ENCODE measurements at places on chromosomes 16 and 17.

- H3K27me3 ChIP-seq, result no peaks in the 10 kb centered on the region
- peak overlapping the region; percentile 88 for H3K27ac ChIP-seq
- H3K36me3 ChIP-seq, result peaks cover 33% of the 10 kb centered on the region
Observed at GRCh38 chr17:2406903-2407790, 6.3 kb upstream of the MNT start.

DNA sequence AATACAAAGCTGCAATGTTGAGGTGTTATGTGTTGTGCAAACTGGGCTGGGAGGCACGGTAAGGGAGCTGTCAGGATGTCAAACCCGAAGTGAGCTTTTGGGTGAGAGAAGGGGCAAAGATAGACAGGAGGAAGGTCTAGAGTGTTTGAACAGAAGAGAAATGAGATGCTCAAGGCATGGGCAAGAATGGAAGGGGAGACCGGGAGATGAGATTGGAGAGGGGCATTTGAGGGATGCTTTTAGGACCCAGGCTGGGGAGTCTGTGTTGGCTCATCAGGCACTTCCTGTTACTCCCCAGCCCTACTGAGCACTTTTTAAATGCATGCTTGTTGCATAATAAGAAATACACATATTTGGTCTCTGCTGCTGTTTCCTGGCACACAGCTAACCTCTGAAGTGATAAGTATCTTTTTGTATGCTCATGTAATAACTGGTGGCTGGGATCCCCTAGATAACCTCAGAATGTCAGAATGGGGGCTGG lies 13.7 kb downstream of the UNC45B start:
- peaks cover 49% of the 10 kb centered on the region for H3K4me1 ChIP-seq
- H3K27me3 ChIP-seq, result no peaks in the 10 kb centered on the region
- H3K27ac ChIP-seq, result peak overlapping the region; percentile 62

DNA sequence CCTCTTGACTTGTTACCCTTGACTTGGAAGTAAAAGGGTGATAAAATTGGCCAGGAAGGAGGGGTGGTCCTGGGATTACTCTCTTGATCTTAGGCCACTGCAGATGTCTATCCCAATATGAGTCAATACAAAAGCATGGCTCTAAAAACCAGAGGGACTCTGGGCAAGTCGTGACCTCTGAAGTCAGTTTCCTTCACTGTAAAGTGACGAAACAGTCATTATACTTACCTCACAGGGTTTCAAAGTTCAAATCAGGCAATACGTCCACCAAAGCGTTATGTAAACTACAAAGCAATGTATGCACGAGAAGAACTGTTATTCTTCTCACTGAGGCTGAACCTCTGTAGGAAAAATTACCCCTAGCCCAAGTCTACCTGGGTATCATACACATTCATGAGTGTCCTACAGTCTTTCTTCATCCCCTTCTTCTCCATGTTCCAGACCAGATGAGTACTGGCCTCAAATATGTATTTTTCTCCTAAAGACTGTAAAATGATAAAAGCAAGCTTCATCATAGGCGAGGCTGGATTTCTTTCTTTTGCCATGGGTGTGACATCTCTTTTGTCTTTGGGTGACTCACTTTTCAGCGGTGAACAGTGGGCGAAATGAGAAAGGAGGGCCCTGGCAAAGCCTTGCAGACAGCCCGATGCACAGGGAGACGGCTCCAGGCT lies 34.5 kb upstream of the CLEC18B start:
- no peaks in the 10 kb centered on the region for H3K4me1 ChIP-seq
- no peak overlapping the region for H3K4me3 ChIP-seq
- no peak for DNase-seq
- peaks cover 85% of the 10 kb centered on the region for H3K36me3 ChIP-seq
- H3K27me3 ChIP-seq, result no peaks in the 10 kb centered on the region
- peak overlapping the region; percentile 18 for H3K27ac ChIP-seq

GRCh38 chr16:9053006-9053601 lies 38.3 kb upstream of the HAPSTR1 start:
- H3K27me3 ChIP-seq, result peaks cover 7% of the 10 kb centered on the region
- H3K36me3 ChIP-seq, result no peaks in the 10 kb centered on the region
- no peak for DNase-seq
- peaks cover 12% of the 10 kb centered on the region for H3K4me1 ChIP-seq
- no peak overlapping the region for H3K4me3 ChIP-seq

- DNase-seq, result no peak
- H3K4me3 ChIP-seq, result no peak overlapping the region
- peak overlapping the region; percentile 35 for H3K27ac ChIP-seq
- no peaks in the 10 kb centered on the region for H3K27me3 ChIP-seq
- H3K4me1 ChIP-seq, result peaks cover 2% of the 10 kb centered on the region
- peaks cover 87% of the 10 kb centered on the region for H3K36me3 ChIP-seq
Observed at GRCh38 chr17:2174014-2174413, 119.1 kb downstream of the HIC1 start.

DNA sequence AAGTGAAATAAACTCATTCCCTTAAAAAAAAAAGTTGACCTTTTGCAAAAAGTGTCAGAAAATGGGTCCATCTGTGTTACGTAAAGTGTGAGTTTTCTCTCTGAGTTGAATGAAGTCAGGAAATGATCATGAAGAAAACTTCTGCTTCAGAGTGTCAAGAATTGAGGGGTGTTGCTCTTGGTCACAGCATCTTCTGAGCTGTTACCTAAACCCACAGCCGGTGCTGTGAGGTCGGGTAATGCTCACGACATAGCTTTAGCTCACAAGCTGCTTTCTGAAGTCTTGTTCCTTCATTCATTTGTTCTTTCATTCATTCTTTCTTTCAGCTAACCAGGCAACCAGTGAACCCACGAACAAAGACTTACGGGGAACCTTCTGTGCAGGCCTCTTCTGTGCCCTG lies 372.1 kb downstream of the CPPED1 start:
- no peak overlapping the region for H3K27ac ChIP-seq
- DNase-seq, result no peak
- no peaks in the 10 kb centered on the region for H3K27me3 ChIP-seq
- H3K36me3 ChIP-seq, result no peaks in the 10 kb centered on the region

GRCh38 chr17:82283208-82283749 lies 9.8 kb upstream of the CSNK1D start:
- H3K36me3 ChIP-seq, result no peaks in the 10 kb centered on the region
- peak overlapping the region; percentile 69 for H3K27ac ChIP-seq
- peak; percentile 74 for DNase-seq
- peaks cover 46% of the 10 kb centered on the region for H3K4me1 ChIP-seq
- peak overlapping the region; percentile 45 for H3K4me3 ChIP-seq
- H3K27me3 ChIP-seq, result no peaks in the 10 kb centered on the region

DNA sequence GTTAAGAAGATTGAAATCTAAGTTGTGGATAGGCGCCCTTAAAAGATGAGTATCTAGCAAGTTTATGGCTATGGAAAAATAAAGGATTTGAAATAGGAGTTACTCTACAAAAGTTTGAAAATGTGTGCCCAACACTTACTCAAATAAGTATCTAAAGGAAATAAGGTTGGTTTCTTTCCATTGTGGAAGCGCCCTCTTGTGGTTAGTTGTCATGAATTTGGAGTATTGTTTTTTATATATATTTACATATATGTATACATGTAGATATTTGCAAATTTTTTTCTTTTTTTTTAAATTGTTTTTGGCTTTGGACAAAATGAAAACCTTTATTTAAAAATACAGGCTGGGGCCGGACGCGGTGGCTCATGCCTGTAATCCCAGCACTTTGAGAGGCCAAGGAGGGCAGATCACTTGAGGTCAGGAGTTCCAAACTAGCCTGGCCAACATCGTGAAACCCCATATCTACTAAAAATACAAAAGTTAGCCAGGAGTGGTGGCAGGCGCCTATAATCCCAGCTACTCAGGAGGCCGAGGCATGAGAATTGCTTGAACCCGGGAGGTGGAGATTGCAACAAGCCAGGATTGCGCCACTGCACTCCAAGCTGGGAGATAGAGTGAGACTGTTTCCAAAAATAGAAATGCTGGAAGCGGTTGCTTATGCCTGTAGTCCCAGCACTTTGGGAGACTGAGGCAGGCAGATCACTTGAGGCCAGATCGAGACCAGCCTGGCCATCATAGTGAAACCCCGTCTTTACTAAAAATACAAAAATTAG lies 24.0 kb upstream of the VPS4A start:
- H3K36me3 ChIP-seq, result peaks cover 12% of the 10 kb centered on the region
- peak overlapping the region; percentile 64 for H3K27ac ChIP-seq
- H3K27me3 ChIP-seq, result no peaks in the 10 kb centered on the region
- H3K4me1 ChIP-seq, result peaks cover 2% of the 10 kb centered on the region

DNA sequence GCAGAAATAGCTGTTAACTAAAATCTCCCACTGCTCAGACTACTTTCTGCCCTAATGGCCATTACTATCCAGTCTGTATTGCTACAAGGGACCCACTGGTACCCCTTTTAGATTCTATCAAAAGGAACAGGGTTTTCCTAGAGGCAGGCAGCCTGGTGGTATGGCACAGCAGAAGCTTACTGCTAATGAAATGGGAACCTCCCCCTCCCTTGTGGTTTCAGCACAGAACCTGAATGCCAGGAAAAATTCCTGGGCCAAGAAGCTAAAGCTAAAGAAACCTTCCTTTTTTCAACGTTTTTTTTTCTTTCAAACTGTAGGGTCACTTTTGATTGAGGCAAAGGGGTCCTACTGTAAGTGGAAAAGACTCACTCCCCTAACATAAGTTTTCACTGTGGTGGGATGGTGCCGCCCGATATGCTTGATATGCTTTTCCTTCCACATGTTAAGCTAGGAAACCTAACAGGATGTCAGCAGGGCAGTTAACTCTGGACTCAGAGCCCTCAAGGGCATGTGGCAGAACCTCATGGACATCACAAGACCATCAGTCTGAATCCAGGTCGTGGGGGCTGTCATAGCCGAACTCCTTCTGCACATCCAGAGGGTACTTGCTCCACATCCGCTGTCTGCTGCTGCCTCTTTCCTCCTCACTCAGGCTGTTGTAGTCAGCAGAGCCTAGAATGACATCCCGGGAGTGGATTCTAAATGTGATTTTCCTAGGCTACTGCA lies 9.8 kb downstream of the SLC7A6OS start:
- DNase-seq, result no peak
- H3K36me3 ChIP-seq, result peaks cover 99% of the 10 kb centered on the region
- H3K4me3 ChIP-seq, result no peak overlapping the region
- H3K4me1 ChIP-seq, result peaks cover 19% of the 10 kb centered on the region
- peak overlapping the region; percentile 78 for H3K27ac ChIP-seq

- peaks cover 41% of the 10 kb centered on the region for H3K4me1 ChIP-seq
- H3K4me3 ChIP-seq, result no peak overlapping the region
- H3K36me3 ChIP-seq, result peaks cover 1% of the 10 kb centered on the region
- no peaks in the 10 kb centered on the region for H3K27me3 ChIP-seq
- DNase-seq, result no peak
Observed at GRCh38 chr16:85573696-85574641, 39.2 kb upstream of the GSE1 start.

DNA sequence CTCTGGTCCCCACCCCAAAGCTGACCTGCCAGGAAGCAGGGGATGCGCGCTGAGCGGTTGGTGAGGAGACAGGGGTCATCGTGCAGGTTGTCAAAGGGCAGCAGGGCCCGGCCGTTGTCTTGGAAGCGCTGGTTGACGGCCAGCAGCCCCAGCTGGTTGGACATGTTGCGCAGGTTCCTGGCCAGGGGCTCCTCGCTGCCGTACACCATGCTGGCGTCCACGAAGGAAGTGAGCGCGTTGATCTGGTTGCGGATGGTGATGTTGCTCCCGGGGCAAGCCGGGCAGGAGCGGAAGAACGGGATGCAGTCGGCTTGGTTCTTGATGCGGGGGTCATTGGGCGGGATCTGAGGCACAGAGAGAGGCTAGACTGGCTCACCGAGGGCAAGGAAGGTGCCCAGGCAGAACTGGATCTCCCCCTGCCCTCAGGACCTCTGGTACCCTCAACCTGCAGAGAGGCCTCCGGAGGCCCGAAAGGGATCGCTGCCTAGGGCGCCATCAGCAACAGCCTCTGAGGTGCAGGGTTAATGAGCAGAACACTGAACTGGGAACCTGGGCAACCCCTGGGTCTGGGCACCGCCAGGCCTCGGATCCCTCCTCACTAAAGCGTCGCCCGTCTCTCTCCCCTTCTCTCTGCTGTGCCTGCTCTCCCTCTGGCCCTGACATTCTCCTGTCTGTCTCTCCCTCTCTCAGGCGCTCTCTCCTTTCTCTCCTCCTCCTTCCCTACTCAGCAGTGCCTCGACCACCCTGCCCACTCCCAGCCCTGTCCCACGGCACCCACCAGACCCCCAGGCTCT lies 2.7 kb downstream of the MPO start:
- H3K4me3 ChIP-seq, result no peak overlapping the region
- no peak overlapping the region for H3K27ac ChIP-seq
- peaks cover 31% of the 10 kb centered on the region for H3K27me3 ChIP-seq
- DNase-seq, result no peak
- peaks cover 12% of the 10 kb centered on the region for H3K4me1 ChIP-seq

DNA sequence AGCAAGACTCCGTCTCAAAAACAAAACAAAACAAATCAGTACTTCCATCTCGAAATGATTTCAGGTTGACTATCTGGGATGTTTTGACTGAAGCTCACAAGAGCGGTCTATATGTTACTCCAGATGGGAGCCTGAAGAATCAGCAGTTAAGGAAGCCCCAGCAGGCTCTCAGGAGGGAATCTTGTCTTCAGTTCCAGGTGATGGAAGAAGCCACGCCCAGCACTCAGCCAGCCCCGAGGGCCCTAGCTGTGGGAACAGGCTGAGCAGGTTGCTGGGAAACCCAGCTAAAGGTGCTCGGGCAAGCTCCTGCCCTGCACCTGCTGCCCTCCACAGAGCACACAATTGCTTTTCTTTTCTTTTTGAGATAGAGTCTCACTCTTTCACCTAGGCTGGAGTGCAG lies 32.4 kb downstream of the WIPI1 start:
- H3K4me1 ChIP-seq, result no peaks in the 10 kb centered on the region
- DNase-seq, result no peak
- no peak overlapping the region for H3K27ac ChIP-seq
- H3K27me3 ChIP-seq, result no peaks in the 10 kb centered on the region

- no peak overlapping the region for H3K27ac ChIP-seq
- no peak for DNase-seq
- H3K4me3 ChIP-seq, result no peak overlapping the region
- no peaks in the 10 kb centered on the region for H3K4me1 ChIP-seq
Observed at GRCh38 chr16:85281181-85281580, 168.9 kb upstream of the CIBAR2 start.

DNA sequence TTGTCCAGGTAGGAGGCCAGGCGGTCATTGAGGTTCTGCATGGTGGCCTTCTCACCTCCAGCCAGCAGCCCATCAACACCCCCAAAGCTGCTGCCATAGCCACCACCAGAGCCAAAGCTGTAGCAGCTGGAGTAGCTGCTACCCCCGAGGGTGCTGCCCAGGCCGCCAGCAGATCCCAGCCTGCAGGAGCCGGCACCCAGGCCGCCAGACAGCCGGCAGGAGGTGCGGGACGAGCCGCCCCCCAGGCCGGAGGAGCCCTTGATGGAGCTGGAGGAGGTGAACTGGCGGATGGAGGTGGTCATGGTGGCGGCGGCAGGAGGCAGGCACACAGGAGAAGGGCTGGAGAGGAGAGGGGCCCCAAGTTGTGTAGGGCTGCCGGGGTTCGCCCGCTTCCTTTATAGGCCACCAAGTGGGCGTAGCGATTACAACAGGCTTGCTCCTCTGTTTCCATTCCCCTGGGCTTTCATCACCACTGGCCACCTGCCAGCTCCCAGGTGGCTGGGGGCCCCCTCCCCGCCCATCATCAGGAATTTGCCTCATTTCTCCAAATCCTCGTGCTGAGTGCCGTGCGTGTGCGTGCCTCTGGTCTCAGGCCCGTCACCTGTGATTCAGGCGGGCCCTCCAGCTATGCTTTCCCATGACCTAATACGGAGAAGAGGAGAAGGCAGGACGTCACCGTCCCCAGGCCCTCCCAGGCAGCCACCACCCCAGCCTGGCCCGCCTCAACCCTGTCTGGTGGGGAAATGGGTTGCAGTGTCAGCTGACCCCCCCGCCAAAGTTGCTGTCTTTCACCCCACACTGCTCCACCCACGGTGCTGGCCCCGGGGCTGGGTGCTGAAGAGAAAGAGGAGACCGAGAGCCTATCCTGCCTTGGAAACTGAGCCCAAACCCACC lies at the start of gene KRT17:
Gene KRT17, minus strand, starts transcription at position 368 of the 894 bp plus-strand sequence. Its CDS starts 66 bp downstream, at position 302.
- no peak for DNase-seq
- no peaks in the 10 kb centered on the region for H3K27me3 ChIP-seq
- H3K36me3 ChIP-seq, result no peaks in the 10 kb centered on the region
- no peaks in the 10 kb centered on the region for H3K4me1 ChIP-seq
- H3K4me3 ChIP-seq, result no peak within 1 kb of the TSS

All from activated T-cell treated with anti-CD3 and anti-CD28 coated beads, Interleukin-2, amount 50 U/mL, for 24 hours (primary cell).